Activated T-cell treated with anti-CD3 and anti-CD28 coated beads, Interleukin-2, amount 50 U/mL, for 72 hours (primary cell): ENCODE measurements at places on chromosomes 7 and 10. TPM values are rescaled to one million over a fixed set of nuclear protein-coding genes. Genes with fewer than 3 reads are reported as not detected.

- peaks cover 9% of the 10 kb centered on the region for H3K36me3 ChIP-seq
- H3K27ac ChIP-seq = no peak overlapping the region
- DNase-seq = no peak
- H3K4me1 ChIP-seq = peaks cover 12% of the 10 kb centered on the region
- no peak overlapping the region for H3K4me3 ChIP-seq
Observed at GRCh38 chr10:480928-481552, 208.4 kb downstream of the DIP2C start.

DNA sequence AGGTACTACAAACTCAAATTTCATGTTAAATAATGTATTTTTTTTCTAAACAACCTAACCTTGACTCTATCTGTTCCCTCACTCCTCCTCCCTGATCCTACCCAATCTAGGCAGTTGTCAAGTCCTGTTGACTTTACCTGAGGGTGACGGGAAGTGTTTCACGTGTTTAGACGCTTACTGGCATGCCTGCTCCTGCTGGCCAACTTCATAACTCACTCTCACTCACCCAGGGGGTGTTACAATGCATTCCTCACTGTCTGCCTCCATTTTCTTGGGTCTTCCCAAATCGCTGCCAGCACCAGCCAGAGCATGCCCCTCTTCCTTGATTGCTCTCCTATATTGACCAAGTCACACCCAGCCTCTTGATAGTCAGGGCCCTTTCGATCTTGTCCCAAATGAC is 28.3 kb downstream of the CRCP start:
- H3K4me3 ChIP-seq = no peak overlapping the region
- H3K27ac ChIP-seq = no peak overlapping the region
- H3K27me3 ChIP-seq = no peaks in the 10 kb centered on the region
- H3K36me3 ChIP-seq = peaks cover 41% of the 10 kb centered on the region

Gene INA
- total RNA-seq = 0.23 TPM

Gene AKR1B1
- 95.1 TPM for total RNA-seq
